ENCODE measurements at places on chromosomes 7 and 10. TPM values are rescaled to one million over a fixed set of nuclear protein-coding genes. Genes with fewer than 3 reads are reported as not detected.

PON1 gene
- total RNA-seq: 0.28 TPM

AGAP5 gene
- total RNA-seq: 1.8 TPM

HECW1 gene
- total RNA-seq: 12.2 TPM

FAM25C gene
- total RNA-seq: 2.0 TPM

OR6B1 gene
- total RNA-seq: not detected

CCDC146 gene
- 0.59 TPM for total RNA-seq

HMX3 gene
- not detected for total RNA-seq

TRIM50 gene
- not detected for total RNA-seq

ACSL5 gene
- 0.13 TPM for total RNA-seq
